Urothelium cell line (cell line): ENCODE measurements at places on chromosomes 11 and 22.

DNA sequence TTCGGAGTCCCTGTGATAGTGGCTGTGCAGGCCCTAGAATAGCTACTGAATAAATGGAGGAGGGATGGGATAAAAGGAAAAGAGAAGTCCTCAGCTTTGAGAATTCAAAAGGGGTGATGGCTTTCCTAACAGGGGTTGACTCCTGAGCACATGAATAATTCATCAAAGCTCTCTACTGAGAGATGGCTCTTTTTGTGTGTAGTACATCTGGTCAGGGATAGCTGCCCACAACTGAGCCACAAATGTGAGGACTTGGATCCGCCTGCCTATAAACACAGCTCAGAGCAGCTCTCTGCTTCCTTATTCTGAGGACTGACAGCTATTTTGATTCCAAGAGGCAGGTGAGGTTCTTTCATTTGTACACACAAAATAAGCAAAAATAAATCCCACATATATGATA, 82.3 kb downstream of the USP35 start:
- no peak for DNase-seq

DNA sequence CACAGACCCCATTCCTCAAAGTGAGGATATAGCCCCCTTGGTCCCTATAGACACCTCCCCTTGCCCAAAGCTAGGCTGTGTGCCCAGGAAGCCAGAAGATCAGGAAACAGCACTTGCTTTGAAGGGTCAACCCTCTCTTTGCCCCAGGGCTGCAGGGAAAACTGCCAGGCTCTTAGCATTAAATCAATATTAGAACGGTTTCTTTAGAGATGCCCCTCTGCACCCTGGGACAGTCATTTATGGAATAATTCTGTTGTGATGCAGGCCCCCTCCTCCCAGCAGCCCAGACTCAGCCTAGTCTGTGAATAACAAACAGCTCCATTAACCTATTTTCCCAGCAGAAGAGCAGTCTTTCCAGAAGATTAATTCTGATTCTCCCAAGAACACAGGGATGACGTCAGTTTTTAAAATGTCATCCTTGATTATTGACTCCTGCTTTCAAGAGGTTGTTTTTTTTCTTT, 11.6 kb upstream of the CAPN5 start:
- DNase-seq, result no peak

- DNase-seq, result no peak
Measured at GRCh38 chr11:66044757-66045156, 4.2 kb downstream of the GAL3ST3 start.

DNA sequence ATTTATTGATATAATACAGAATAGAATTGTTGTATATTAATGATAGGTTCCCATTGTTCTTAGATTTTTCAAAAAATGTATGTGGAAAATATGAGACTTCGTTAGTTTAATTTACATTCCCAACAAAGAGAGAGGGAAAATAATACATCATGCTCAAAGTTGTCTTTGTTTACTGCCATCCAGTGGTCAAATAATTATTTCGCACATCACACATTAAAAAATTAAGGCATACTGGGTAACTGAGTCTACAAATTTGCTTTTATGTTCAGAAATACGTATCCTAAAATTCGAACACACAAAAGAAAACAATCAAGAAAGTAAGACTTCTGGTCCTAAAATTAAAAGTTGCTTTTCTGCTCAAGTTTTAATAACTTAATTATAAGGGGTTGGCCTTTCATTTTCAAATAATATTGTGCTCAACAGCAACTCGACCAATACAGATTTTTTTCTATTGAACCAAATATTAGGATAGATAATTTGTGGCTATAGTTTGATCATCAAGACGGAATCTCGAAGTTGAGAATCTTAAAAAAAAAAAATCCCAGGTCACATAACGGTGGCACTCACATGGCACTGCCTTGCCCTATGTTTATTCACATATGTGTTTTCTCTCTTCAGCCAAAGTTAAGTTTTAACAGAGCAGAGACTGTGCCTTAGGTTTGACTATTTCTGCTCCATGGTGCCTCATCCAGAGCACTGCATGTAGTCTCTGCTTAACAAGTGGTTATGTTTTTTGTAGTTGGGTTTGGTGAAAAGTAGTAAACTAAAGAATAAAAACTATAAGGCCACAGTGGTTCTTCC, 12.3 kb downstream of the PDGFD start:
- DNase-seq, result no peak

DNA sequence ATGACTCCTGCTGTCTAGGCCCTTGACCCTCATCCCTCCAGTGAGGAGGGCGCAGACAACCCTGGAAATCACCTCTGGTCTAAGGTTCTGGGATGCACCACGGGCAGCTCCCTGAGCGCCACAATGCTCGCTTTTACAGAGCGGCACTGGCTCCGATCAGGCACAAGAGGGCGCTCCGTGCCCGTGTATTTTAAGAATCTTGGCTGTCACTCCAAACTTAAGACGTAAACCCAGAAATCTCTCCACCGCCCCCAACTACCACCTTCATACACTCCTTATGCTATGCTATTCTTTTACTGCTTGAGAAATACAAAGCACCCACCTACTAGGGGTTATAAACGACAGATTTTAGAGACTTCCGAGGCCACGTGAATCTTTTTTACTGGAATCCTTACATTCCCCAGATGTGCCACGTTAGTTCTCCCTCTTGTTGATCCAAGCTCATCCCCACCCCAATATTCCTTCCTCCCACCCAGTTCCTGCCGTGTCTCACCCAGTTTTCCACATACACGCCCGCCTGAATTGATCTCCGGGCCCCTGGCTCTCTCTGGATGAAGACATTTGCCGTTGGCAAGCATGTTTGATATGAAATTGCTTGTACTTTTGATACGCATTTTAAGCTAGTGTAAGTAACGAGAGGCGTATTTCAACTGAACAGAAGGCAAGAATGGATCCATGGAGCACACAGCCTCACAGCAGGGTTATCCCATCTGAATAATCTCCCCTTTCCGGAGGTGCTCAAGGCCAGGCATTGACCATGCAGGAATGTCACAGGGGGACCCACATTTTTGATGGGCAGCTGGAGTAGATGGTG, 453.5 kb downstream of the OPCML start:
- DNase-seq, result peak; percentile 64

DNA sequence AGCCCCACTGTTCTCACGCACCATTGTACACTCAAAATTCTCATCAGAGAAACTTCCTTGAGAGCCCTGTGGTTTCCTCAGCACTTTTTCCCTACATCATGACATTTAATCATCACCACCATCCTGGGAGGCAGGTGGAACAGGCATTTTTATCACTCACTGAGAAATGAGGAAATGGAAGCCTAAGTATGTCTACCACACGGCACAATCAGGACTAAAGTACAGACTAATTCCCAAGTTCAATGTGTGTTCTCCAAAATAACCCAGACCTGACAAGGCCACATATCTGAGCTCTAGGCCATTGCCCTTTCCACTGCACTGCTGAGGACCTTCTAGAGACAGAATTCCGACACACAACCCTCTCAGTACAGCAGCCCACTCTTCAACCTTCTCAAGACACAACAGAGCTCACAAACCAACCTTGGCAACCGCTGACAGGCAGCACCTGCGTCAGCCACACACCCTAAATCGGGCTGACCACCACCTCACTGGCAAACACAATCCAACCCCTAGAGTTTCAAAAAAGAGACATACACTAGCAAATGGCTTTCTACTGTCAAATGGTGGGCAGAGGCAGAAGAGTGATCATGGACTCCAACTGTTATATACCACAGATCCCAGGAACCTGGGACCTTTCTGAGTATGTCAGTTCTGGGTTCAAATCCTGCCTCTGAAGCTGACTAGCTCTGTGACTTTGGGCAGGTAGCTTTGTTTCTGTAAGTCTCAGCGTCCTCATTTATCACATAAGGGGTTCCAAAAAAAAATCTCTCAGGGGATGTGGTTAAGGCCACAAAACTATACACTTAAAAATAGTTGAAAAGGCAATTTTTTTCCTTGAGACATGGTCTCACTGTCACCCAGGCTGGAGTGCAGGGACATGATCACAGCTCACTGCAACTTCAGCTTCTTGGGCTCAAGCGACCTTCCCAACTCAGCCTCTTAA, 16.3 kb downstream of the SMCO4 start:
- no peak for DNase-seq

- no peak for DNase-seq
Measured at GRCh38 chr11:999009-999408, 37.5 kb downstream of the MUC6 start.

DNA sequence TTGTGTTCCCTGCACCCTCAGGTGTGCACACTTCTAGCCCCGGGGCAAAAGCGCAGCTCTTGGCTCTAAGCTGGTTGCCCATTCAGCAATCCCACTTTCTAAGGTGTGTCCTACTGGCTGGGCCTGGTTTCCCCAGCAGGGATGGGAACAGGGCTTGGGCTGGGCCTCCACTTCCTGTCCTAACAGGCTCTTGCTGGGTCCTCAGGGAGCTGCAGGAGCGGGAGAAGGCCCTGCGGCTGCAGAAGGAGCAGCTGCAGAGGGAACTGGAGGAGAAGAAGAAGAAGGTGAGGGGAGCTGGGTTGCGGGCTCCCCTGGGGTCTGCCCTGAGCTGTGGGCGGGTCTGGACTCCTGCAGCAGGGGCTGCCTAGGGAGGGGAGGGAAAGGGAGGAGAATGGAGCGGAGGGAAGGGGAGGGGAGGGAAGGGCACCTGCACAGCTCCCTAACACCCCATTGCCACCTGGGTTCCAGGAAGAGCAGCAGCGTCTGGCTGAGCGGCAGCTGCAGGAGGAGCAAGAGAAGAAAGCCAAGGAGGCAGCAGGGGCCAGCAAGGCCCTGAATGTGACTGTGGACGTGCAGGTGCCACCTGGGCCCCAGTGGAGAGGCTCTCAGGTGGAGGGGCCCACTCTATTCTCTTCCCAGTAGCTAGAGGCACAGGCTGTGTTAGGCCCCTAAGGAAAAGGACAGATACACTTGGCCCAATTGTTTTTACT, 24.6 kb downstream of the INCENP start:
- no peak for DNase-seq

DNA sequence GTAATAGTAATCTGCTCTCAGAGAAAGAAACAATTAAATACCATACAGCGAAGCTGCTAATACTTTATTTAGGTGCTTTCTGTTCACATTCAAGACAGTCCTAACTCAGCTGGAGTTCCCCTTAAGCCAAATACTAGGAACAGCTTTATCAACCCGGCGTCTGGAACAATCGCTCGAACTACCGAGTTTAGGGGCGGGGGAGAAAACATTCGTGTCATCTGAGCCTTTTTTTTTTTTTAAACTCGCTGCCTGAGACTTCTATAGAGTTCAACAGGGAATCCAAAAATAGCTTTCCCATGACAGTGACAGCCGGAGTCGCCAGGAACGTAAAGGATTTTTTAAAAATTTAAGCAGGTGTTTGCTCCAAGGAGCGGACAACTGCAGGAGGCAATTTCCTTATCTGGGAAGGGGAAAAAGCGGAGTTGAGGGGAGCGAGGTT, 852 bp downstream of the TRAF6 start:
- no peak for DNase-seq

- DNase-seq, result no peak
Measured at GRCh38 chr11:44989831-44990566, 39.3 kb upstream of the TP53I11 start.

DNA sequence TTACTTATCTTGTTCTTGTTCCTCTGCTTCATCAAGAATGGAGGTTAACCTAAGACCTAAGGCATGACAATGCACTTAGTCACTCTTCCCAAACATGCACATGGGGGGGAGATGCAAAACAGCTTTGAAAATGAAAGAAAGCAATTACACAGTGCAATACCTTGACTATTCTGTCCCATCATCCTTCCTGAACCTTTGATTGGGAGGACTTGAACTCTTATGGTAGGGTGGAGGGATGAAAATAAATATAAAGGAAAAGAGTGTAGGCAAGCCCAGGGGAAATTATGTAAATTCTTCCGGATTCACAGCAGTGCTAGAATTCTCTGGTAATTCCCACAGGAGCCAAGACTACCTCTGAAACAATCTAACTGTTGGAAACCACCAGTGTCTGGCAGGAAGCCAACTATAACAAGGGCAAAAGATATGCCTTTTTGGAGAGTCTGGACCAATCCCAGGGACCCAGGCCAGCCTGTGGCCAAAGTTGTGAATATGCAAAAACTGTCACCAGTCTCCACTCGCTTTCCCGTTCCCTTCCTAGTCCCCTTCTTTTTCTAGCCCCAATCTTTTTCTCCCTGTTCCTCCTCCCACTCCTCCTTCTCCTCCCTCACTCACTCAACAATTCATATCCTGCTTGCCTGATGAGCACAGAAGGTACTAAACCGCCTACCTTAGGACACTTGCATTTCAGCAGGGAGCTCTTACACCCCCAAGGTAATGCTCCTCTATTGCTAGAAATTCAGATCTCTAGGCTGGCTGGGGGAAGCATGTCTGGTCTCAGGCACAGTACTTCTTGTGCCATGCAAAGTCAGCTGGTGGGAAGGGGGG, 2.5 kb upstream of the RCN1 start:
- DNase-seq, result peak; percentile 76

- no peak for DNase-seq
Measured at GRCh38 chr11:58451585-58451984, 9.5 kb upstream of the OR5B12 start.
